ENCODE measurements at places on chromosomes 6 and 20.

DNA sequence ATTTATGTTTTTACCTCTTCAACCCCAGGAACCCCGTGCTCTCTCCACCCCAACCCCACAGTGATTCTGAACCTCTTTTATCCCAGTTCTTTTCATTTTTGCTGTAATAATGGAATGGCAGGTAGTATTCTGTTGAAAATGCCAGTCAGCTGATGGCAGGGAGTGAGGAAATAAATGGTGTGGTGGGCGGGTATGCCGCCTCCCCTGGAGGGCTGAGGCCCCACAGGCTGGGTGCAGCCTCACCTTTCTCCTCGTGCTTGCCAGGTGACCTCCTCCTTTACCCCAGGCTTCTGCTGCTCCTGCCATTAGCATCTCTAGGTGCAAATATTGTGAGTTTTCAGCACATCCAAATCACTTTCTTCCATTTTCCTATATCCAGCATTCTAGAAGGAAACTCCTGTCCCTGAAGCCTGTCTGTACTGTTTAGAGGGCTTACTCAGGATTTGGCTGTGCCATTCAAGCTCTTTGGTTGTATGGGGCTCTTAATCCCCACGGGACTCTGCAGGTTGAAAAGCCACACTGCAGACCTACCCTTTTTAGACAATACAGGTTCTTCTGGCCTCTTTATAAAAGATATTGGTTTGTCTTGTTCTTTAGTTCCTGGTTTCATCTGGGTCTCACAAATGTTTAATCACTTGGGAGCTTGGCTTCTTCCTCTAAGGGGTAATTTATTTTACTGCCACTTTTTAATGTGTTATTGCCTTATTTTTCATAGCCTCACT is 201.8 kb downstream of the JARID2 start:
- DNase-seq = no peak

DNA sequence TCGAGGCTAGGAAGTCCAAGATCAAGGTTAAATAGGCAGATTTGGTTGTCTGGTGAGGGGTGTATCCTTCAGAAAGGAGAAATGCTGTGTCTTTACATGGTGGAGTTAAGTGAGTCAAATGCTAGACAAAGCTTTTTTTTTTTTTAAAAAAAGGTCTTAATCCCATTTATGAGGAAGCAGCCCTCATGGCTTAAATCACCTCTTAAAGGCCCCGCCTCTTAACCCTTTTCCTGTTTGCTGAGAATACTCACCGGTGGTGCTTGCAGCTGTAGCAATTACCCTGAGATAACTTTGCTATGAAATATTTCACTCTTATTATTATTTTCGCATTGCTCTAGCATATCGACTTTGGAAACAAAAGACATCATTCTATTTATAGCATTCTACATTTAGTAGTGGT is 30.8 kb downstream of the FBXO30 start:
- DNase-seq = no peak

DNA sequence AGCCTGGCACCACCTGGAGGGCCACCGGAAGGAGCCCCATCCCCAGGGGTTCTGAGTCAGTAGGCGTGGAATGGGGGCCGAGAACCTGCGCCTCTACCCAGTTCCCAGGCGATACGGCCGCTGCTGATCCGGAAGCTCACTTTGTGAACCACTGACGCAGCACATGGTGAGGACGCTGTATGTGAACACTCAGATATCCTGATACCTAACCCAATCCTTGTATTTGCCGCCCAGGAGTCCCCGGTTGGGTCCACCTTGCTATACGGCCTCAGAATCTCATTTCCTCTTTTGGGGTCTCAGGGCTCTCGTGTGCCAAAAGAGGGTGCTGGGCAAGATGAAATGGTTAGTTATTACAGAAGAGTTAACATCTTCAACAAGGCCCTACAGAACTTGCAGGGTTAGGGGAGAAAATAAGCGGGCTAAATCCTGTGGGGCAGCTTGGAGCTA is 604 bp upstream of the RAB5IF start:
- DNase-seq = peak; percentile 20

DNA sequence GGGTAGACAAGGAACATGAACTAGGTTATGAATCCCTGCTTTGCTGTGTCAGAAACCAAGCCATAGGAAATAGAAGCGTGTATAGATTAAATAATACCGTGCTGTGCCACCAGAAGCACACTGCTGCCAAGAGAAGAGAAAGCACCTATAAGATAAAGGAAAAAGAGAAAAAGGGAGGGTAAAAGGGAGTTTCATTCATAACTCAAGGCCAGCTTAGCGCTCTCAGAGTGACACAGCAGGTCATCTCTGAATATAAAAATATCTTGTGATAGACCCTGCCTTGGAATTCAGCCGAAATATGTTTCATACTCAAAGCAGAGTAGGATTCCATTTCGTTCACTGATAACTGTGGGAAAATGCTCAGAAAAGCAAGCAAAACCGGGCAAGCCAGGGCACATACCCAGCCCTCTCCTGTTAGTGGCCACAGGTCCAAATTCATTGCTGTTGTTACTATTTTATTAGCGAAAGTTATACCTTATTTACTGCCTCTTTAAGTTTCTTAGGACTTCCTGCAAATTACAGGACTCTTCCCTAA is 8.7 kb downstream of the JAG1 start:
- DNase-seq = no peak

DNA sequence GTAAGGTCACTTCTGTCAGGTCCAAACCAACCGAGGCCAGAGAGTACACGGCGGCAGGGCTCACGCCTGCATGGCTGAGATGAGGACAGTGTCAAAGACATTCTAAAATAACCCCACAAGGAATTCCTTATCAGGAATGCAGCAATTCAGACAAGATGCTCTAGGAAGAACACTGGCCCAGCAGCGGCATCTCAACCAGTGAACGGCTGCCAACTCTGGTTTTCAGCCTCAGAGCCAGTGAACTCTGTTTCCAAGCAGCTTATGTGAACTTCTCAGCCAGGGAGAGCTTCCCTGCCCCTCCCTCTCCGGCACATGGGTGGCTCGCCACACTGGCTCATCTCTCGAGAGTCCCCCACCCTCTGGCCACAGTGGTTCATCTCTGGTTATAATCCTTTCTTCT is 36.9 kb downstream of the KCNQ2 start:
- no peak for DNase-seq

DNA sequence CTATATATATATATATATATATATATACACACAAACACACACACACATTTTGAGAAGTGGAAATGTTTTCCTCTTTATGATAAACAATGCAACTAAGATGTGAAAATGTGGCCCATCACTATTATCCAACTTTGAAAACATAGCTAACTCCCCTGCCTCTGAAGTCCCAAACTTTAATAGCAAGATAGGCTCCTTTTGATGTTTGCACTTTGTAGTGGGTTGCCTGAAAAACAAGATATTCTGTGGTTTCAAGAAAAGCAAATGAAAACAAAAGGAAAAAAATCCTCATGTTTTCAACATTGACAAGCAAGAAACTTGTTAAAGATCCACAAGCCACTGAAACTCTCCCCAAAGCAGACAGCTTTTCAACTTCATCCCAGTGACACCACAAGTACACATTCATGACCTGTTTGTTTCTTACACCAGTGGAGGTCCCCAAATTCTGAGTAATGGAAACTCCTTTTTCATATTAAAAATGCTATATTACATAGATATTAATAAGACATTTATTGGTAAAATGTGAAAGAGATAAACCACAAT is 90.0 kb downstream of the IPCEF1 start:
- no peak for DNase-seq

- no peak for DNase-seq
Measured at GRCh38 chr6:13253272-13253671, 75.1 kb downstream of the TBC1D7 start.

DNA sequence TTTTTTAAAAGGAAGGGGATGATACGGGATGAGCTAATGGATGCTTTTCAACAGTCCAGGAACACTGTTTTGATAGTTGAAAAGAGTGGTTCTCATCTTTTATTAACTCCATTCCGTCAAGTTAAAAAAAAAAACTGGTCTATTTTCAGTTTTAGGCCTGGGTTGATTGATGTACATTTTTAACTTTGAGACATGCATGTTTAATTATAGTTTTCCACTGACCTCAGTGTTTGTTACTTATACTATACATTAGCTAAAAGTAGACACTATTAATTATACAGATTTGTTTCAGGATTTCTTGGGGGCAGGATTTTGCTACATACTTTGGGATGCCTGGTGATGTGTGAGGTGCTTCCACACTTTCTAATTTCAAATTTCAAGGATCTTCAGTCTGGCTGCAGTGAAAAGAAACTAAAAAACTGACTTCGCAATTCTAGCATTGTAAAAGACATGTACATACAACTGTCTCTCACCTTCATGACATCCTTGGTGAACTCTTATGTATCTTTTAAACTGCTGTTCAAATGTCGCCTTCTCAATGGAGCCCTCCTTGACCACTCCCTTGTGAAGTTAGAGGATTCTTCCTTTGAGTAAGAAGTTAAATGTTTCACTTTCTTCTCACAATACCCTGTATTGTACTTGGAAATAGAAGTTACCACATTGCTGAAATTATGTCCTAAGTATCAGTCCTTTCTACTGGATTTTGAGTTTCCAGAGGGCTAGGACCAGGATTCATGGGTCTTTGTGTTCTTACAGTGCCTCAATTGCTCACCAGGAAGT is 101.7 kb downstream of the TSHZ2 start:
- no peak for DNase-seq

GRCh38 chr6:33933101-33933500 is 129.3 kb upstream of the MLN start:
- no peak for DNase-seq

GRCh38 chr6:15389765-15390723 is 144.2 kb downstream of the JARID2 start:
- DNase-seq = no peak

GRCh38 chr6:64817525-64817924 is 889.5 kb downstream of the EYS start:
- no peak for DNase-seq

DNA sequence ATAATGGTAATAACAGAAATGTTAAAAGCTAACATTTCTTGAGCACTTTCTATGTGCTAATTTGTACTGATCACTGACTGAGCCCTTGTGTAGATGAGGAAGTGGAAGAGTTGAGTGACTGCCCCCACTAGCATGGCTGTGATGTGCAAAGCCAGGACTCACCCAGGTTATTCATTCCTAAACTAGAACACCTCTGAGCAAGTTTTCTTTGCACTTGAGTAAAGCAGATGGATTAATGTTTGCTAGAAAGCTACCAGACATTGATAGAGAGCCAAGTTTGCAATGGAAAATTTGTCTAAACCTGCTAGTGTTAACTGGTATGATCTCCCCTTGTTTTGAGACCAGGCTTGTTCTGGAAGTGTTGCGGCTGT is 467.4 kb upstream of the PLCB4 start:
- no peak for DNase-seq

GRCh38 chr20:46743088-46743487 is 33.6 kb downstream of the SLC2A10 start:
- no peak for DNase-seq

GRCh38 chr6:13990796-13991195 is 66.0 kb downstream of the RNF182 start:
- no peak for DNase-seq

DNA sequence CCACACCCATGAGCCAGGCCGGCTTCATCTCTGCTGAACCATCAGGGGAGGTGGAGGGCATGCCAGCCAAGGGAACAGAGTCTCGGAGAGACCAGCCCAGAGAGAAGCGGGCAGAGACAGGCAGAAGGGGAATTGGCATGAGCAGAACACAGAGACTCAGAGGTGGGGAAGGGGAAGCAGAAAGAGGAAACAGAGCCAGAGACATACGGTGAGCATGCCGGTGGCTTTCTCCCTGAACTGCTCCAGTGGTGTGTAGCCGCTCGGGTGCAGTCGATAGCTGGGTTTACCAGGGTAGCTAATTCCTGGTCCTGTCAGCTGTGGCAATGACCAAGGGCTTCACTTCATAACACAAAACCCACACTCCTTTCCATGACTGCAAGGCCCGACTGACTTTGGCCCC is 83.6 kb upstream of the CCDC167 start:
- DNase-seq = no peak

DNA sequence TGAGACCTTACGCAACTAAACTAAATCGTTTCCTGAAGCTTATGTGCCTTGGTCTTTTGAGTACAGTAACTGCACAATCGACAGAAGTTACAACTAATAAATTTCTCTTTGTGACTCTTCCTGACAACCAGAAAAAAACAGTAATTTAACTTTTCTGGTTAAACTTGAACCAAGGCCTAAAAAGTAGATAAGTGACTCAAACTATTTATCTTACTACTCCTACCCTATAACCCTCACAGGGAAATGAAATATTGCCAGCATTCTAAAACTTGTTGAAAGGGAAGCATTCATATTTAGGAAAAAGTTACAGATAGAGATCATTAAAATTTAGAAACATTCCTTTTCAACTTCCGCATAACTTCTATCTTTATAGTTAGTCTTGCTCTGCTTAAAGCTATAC is 1034.4 kb downstream of the EYS start:
- DNase-seq = no peak

DNA sequence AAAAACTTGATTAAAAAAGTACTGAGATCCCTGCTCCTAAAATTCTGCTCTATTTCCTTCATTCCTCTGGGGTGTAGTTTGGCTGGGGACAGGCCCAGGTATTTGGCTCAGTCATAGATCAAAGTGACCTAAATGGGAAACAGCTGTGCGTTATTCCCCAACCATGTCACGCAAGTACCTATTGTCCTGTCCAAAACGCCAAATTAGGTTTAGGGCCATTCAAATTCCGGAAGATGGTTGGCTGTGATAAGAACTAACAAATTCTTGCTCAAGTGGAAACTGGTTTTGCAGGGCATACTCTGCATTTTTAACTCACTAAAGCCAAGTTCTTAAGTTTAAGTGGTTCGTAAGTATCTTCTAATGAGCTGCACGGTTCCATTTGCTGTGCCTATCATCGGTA is 147.6 kb upstream of the TMEM170B start:
- DNase-seq = no peak

DNA sequence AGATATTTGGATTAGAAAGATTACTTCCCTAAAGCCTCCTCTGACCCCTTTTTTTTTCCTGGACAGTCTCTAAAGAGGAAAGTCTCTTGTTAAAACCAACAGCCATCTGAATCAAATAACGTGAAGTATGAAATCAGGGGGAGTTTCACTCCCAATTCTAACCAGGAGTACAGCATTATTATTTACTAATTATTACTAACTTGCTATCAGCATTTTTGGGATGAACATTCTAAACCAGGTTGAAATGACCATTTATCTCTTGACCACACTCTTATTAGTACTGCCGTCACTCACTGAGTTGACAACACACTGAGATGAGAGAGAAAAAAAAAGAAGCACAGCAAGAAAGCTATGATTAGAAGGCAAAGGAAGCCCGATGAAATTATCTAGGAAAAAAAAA is 114.4 kb upstream of the BCLAF1 start:
- DNase-seq = no peak

GRCh38 chr6:19705606-19706005 is 131.6 kb upstream of the ID4 start:
- no peak for DNase-seq

DNA sequence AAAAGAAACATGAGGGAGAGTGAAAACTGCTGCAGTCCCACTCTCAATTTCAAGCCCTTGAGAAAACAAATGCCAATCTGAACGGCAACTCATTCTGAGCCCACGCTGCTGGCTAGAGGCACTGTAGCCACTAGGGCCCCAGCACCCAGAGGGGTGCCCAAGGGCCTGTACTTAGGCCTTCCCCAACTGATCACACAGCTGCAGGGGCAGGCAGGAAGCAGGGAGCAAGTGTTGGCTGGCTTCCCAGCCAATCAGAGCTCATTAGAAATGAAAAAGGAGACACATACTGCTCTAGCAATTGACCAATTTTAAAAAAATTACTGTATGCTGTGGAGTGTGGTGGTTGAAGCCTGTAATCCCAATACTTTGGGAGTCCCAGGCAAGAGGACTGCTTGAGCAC is 3.7 kb upstream of the BEND3 start:
- no peak for DNase-seq

Data from activated T-helper 9 cell treated with anti-CD3 and anti-CD28 coated beads, Interleukin-2, amount 50 U/mL, for 16 hours (primary cell).